ENCODE measurements at places on chromosomes 3 and 15. TPM values are rescaled to one million over a fixed set of nuclear protein-coding genes. Genes with fewer than 3 reads are reported as not detected.

The SLC22A14 gene
- not detected for total RNA-seq

The TMC3 gene
- total RNA-seq = under 0.01 TPM

The SLC27A2 gene
- total RNA-seq = not detected

The ARRDC4 gene
- total RNA-seq = 30.5 TPM

The GTF2E1 gene
- total RNA-seq = 8.2 TPM

All from pericardium fibroblast (primary cell).